ENCODE measurements at places on chromosomes 16 and 17.
A peak's percentile ranks its signal among the peaks of the same experiment; 100 is the strongest.

GRCh38 chr17:13558588-13558987 is 43.1 kb downstream of the HS3ST3A1 start:
- DNase-seq = no peak

DNA sequence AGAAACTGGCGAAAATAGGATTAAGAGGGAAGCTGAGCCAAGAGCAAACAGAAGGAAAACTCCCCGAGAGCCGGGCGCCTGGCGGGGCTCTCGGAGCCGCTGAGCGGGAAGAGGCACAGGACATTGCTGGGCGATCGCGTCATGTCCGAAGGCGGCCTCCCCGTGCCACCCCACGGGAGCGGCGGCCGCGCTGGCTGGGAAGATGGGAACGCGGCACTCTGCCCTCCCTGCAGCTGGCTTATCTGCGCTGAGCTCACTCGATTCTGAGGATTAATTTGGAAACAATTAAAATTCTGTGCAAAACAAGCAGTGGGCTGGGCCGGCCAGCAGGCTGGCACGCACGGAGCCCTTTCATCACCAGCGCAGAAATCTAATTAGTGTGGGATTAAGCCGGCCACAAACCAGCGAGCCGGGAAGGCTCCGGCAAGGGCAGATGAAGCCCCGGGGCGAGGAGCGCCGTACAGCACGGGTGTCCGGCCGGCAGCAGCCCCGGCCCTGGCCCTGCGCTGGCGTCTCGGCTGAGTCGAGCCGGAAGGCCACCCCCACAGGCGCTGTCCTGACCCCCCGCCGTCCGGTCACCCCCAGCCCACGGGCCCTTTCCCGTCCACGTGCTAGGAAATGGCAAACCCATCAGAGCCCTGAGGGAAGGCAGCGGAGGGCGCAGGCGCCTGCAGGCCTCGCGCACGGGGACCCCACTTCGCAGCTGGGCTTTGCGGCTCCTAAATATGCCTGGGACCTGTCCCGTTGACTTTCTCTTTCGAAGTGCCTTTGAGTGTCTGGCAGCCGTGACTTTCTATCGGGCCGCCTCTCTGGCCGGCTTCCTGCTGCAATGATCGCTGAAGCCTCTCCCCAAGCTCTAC is 37.9 kb downstream of the SOX8 start:
- no peak for DNase-seq

GRCh38 chr17:67178555-67178954 is 66.4 kb downstream of the HELZ start:
- no peak for DNase-seq

DNA sequence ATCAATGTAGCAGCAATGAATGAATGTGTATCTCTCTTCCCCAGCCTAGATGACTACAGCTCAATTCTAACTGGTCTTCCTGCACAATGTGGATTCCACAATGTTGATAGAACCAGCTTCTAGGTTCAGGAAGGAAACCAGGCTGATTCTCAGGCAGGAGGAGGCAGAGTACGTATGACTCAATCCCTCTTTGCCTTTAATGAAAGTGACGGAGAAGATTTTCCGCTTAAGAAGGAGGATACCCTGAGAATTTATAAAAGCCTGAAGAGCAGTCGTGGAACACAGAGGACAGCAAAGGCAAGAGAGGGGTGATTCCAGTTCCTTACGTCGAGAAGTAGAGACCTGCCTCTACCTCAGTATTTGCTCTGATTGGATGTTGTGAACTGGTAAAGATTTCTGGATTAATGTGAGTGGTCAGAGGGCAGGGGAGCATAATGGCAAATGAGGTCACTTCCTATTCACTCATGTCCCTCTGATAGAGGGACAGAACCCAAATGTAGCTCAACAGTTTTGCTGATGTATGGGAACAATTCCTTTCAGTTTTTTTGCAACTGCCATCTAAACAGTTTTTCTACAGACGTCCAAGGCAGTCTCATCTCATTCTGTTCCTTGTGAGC is 15.0 kb upstream of the SLC16A11 start:
- no peak for DNase-seq

DNA sequence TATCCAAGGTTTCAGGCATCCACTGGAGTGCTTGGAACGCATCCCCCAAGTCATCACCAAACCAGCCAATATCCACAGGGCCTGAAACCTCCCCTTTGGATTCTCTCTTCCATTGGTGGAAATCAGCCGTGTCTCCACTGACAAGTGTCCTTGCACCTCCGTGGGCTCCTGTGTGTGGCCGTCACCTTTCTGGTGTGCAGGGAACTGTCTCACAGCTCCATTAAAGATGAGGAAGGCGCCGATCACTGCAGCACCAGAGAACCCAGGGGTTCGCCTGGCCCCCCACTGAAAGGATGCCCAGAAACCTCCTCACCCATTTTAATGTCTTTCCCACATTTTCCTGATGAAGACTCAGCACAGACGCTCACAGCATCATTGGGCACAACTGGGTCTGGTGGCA is 17.8 kb upstream of the METRNL start:
- no peak for DNase-seq

DNA sequence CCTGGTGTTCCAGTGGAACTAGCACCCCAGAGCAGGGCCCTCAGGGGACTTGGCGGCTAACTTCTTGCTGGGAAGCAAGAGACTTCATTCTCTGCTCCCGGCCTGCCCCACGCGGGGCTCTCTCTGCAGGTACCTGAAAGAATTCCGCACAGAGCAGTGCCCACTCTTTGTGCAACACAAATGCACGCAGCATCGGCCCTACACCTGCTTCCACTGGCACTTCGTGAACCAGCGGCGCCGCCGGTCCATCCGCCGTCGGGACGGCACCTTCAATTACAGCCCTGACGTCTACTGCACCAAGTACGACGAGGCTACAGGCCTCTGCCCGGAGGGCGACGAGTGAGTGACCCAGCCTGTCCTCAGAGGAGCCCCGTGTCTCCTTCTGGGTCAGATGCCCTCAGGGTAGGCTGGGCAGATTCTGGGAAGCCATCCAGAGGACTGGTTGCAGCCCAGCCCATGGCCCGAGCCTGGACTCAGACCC is 25.1 kb downstream of the UNK start:
- no peak for DNase-seq

DNA sequence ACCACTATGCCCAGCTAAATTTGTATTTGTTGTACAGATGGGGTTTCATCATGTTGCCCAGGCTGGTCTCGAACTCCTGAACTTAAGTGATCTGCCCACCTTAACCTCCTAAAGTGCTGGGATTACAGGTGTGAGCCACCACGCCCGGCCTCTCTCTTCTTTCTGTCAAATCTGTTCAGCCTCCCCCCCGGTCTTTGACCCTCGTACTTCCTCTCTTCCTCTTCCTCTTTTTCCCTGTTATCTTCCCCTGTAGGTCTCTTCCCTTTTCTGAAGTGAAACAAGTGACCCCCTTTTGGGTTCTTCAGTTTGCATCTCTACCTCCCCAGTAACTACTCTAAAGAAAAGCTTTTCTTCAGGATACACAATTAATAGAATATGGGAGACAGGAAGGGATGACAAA is 31.7 kb upstream of the DHX40 start:
- no peak for DNase-seq

- peak; percentile 51 for DNase-seq
Measured at GRCh38 chr16:68070249-68070730, 14.9 kb upstream of the NFATC3 start.

DNA sequence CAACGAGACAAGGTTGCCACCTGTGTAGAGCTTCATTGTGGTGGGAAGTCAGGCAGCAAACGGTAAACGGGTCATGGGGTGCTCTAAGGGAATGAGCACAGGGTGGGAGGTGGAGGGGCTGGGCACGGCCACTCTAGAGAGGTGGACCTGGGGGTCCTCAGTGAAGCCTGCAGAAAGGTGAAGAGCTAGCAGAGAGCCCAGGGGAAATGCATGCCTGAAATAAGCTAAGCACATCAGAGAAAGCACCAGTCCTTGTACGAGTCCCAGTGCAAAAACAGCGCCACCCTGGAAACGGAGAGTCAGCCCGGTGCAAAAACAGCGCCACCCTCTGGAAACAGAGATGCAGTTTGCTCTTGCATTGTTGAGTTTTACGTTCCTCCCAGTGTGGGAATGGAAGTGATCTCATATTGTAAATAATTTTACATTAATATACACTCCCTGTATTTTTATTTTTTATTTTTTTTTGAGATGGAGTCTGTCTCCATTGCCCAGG is 65.0 kb downstream of the TBC1D16 start:
- DNase-seq = peak; percentile 81

DNA sequence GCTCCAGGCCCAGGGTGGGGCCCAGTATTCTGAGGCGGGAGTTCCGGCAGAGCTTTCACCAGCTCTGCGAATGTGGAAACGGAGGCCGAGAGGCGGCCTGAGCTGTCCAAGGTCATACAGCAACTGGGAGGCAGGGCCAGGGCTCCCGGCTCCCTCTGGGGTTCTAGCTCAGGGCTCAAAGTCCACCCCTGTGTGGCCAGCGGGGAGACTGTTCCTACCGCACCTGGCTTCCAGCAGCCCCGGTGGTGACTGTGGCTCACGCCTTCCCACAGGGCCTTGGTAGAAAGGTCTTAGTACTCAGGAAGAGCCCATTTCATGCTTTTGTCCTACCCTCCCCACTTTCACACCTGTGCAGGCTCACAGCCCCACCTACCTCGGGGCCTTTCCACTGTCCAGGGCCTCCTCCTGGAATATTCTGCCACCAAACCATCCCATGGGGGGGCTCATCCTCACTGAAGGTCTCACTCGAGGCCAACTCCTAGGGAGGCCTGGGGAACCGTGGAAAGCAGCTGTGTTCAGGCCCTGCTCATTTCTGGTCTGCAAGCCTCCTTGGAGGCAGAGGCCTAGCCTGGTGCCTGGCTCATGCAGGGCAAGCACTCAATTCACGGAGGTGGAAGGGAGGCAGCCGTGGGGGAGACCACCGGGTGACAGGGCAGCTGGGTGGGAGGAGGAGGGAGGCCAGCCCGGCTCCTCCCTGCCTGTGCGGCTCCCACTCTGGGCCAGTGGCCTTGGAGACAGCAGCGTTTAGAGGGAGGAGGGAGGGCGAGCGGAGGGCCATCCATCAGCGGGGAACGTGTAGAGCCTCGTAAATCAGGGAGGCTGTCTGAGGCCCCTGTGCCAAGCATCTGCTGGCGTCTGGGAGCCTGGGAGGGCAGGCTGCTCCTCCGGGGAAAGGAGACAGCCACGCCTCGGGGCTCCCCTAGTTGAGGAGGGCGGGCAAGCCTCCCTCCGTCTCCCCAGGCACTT is 12.7 kb upstream of the DOC2B start:
- no peak for DNase-seq

- DNase-seq = no peak
Measured at GRCh38 chr17:41144846-41145245, 4.5 kb upstream of the KRTAP4-6 start.

- DNase-seq = peak; percentile 73
Measured at GRCh38 chr17:77462090-77462489, 321.3 kb downstream of the SEC14L1 start.

DNA sequence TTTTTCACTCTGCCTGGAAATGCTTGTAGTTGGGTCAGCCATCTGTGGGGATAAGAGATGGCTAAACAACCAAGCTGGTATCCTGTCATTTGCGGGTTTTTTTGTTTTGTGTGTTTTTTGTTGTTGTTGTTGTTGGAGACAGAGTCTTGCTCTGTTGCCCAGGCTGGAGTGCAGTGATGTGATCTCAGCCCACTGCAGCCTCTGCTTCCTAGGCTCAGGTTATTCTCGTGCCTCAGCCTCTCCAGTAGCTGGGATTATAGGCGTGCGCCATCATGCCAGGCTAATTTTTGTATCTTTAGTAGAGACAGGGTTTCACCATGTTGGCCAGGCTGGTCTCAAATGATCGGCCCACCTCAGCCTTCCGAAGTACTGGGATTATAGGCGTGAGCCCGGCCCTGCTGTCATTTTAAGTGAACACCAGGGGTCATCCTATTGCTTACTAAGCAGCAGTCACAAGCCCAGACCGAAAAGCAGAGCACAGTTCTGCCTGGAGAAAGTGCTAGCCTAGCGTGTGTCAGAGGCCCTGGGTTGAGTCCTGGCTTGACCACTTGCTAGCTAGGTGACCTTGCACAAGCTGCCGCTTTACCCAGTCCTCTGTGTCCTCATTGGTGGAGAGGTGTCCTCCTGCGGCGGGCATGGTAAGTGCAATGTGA is 4.6 kb downstream of the SMCR8 start:
- peak; percentile 30 for DNase-seq

DNA sequence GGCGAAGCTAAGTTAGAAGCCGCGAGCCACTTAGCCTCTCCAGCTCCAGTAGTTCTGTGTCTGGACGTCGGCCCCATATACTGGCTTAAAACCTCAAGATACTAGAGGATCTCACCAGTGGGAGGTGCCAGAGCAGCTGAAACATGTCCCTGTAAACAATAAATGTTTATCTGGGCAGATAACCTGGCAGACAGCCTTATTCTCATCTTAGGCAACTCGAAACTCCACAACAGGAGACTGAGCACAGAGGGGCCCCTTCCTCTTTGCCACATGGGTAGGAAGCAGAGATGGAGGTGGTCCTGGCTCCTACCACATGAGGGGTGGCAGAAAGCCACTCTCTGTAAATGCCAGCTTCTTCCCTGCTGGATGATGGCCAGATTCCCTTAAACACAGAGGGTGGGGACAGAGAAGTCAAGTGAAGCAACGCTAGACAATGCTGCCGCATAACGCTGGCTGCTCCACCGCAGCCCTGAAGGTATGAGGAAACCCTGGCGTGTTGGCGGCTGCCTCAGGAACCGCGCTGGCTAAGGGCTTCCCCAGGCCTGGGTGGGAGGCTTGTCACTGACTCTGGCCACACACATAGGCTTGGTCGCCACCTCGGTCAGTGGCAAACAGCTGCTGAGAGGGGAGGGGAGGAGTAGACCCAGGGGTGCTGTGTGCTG is 67.9 kb downstream of the HIC1 start:
- peak; percentile 15 for DNase-seq

DNA sequence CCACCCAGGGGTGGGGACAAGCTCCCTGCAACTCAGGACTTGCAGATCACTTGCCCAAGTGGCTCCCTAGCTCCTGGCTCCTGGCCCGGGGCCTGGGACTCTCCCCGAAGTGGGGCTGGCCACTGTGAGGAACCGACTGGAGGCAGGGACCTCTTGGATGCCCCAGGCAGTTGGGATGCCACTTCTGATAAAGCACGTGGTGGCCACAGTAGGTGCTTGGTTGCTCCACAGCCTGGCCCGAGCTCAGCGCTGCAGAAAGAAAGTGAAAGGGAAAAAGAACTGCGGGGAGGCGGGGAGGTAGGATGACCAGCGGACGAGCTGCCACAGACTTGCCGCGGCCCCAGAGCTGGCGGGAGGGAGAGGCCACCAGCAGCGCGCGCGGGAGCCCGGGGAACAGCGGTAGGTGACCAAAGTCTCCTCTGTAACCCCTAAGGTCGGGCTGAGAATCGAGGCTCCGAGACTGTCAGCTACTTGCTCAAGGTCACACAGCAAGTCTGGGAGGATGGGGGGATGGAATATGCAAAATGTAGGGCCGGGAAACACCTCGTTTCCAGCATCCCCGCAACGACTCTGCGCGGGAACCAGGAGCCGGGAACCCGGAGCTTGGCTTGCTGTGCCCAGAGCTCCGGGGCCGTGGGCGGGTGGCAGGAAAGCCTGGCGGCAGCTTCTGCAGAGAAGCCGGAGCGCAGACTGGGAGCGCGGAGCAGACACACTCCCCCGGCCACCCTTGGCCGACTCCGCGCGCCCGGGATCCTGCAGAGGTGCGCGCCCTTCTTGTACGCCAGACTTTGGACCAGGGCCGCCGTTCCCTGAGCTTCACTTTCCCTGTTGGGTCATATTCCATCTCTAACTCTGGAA is 1.9 kb downstream of the CIITA start:
- DNase-seq = peak; percentile 35

All from natural killer cell (primary cell).